ENCODE measurements at places on chromosomes 1 and 21. TPM values are rescaled to one million over a fixed set of nuclear protein-coding genes. Genes with fewer than 3 reads are reported as not detected.

ZNF496 gene
- 39.0 TPM for total RNA-seq

DNA sequence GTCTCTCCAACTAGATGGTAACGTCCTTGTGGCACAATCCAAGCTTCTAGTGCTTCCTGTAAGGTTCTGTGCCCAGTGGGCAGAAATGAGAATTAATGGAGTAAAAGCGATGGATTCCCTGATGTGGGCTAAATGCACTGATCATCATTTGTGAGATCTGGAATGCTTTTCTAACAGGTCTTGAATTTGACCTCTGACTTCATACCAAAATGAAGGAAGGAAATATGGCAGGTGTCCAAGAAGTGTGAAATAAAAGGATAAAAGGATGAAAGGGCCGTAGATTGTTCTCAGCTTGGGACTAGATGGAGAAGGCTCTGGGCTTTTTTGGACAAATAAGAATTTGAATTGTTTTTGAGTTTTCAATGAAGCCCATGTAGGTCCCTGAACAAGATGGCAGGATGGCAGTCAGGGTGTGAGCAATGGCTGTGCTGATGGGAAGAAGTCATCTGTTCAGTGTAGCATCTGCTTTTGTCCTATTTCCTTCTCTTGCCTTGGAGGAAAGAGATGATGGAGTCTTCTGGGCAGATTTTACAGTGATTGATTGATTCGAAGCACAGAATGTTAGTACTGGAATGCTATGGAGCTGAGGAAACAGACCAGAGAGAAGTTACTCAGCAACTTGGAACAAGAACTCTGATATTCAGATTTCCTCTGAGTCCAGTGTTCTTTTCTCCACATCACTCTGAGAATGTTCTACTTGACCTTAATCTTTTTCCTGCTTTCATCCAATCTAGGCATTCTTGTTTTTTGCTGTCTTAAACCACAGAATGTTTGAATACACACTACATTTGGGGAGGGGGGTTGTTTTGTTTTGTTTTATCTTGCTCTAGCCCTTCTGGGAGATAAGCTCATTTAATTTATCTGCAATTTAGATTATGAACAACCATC lies 286.0 kb downstream of the HLX start:
- DNase-seq, result no peak

OR2T29 gene
- not detected for total RNA-seq

DNA sequence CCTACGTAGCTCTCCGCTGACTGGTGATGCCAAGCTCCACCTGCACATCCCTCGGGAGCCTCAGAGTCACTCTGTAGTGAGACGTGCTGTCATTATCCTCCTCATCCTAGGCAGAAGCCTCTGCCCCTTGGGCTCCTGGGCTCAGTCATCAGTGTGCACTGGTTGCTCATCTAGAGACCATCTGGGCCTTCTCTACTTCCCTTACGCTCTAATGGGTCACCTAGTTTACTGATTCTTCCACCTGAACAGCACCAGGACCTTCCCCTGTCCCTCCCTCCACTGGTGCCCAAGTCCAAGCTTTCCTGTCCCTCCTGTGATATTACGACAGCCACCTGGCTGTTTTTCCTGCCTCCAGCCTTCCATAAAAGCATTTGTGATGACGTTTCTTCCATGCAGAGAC lies 136.1 kb upstream of the ERRFI1 start:
- DNase-seq, result no peak

GRCh38 chr21:43727519-43728153 lies 8.7 kb downstream of the PDXK start:
- DNase-seq, result no peak

- no peak for DNase-seq
These were observed 4.0 kb downstream of the KLHDC7A start for GRCh38 chr1:18484721-18485120.

DNA sequence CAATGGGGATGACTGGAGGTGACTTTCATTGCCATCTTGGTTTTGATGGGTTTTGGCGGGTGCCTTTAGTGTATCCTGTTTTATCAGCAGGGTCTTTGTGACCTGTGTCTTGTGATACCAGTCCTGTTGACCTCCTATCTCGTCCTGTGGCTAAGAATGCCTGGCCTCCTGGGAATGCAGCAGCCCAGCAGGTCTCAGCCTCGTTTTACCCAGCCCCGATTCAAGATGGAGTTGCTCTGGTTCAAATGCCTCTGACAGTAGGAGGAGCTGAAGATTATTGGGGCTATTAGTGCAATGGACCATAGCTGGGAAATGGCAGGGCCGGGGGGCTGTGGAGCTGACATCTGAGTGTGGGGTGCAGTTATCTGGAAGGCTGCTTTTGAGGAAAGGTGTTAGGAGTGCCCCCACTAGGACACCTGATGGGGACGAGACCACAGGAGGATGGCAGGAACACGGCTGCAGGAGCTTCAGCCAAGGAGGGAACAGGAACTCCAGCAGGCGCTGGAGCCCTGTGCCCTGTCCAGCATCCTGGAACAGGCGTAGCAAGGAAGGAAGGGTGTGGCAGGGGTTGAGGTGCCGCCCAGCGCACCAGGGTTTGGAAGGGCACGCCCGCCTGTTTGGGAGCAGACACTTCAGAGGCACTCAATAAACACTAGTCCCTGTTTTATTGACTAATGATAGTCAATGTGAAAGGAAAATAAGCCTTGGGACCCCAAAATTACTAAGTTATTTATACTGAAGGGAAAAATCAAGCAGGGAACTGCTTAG lies 15.3 kb upstream of the AGPAT3 start:
- no peak for DNase-seq

DNA sequence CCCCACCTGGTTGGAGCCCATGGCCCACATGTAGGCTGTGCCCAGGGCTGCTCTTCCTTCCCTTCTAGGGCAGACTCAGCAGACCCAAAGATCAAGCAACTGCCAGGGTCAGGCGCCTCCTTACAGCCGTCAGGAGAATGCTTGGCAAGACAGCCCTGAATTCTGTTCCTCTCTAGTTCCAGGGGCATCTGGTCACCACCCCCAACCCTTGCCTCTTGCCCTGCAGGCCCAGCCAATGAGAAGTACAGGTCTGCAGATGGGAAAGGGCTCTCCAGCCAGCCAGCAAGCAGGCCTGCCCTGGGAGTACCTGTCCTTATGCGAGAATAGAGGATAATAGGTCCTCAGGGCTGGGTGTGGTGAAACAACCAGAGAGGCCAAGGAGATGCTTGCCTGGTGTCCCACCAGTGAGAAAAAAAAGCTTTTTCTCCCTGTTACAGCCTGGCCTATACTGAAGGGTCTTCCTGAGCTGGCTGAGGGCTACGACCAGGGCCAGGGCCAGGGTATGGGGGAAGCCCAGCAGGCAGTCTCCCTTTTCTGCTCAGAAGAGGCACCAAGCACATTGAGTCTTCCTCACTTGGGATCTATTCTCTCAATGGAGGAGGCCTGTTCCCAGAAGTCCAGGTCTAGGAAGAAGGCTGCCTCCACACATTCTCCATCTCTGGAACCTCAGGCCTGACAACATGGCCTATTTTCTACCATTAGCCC lies 31.4 kb downstream of the NAV1 start:
- DNase-seq, result no peak

- DNase-seq, result no peak
These were observed 15.4 kb downstream of the ZNHIT6 start for GRCh38 chr1:85692730-85693314.

GLMP gene
- 36.1 TPM for total RNA-seq

MTARC1 gene
- 9.6 TPM for total RNA-seq

FCRL5 gene
- 0.49 TPM for total RNA-seq

AMY1C gene
- total RNA-seq, result not detected

DNA sequence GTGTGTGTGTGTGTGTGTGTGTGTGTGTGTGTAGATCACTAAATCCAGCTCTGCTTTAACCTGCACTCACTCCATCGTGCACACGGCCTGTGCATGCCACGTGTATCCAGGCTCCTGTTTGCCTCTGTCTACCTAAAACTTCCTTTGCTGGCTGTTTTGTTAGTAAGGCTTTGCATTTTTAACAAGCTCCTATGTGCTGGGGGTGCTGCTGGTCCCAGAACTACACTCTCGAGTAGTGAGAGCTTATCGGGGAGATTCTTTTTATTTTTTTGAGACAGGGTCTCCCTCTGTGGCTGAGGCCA lies 596 bp upstream of the TCEA3 start:
- no peak for DNase-seq

SORT1 gene
- total RNA-seq, result 30.7 TPM

RAB3GAP2 gene
- total RNA-seq, result 16.9 TPM

GRCh38 chr1:243597383-243597782 lies 252.7 kb downstream of the AKT3 start:
- DNase-seq, result no peak

- no peak for DNase-seq
These were observed 837.6 kb upstream of the ADAMTS5 start for GRCh38 chr21:27804515-27804914.

DNA sequence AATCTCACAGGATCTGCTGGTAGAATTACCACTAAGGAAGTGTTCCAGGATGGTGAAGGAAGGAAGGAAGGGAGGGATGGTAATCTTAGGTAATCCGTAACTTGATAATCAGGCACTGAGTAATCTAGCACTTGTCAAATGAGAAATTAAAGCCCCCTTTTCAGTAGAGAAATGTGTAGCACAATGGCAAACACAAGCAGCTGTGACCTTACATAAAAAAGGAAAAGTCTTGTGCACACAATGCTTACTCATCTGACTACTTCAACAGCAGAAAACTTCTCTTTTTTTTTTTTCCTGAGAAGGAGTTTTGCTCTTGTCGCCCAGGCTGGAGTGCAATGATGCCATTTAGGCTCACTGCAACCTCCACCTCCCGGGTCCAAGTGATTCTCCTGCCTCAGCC lies 6.1 kb downstream of the NUP210L start:
- no peak for DNase-seq

DNA sequence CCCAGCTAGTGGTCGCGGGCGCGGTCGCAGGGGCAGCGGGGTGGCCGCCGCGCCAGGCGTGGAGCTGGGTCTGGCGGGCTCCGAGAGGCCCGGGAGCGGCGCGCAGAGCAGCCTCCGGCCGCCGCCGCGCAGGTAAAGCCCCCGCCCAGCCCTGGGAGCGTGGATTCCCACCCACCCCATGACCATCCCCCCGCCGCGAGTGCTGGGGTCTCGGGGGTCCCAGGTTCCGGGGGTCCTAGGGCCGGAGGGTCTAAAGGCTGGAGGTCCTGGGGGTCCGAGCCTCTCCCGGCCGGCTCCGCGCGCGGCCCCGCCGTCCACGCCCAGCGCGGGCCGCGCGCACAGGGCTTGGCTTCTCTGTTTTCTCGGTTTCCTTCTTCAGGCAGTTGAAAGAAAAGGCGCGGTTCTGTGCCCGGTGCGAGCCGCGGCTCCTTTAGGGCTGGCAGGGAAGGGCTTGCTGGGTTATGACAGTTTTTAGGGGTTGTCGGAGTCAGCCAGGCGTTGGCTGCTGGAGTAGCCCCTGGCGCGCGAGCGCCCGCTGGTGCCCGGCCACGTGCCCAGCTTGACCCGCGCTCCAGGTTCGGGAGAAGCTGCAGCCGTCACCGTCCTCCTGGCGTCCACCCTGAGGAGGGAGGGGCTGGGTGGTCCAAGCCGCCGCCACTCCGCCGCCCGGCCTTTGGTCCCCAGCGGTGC lies 359 bp downstream of the LRRC3 start:
- DNase-seq, result no peak

GRCh38 chr21:28256420-28256831 lies 736.3 kb downstream of the LTN1 start:
- DNase-seq, result no peak

- DNase-seq, result no peak
These were observed 31.0 kb upstream of the IFI16 start for GRCh38 chr1:158978730-158979129.

- no peak for DNase-seq
These were observed 412.4 kb downstream of the DISC1 start for GRCh38 chr1:232038706-232039677.

GRCh38 chr1:115088115-115088778 lies 1.1 kb downstream of the TSPAN2 start:
- DNase-seq, result no peak

DNA sequence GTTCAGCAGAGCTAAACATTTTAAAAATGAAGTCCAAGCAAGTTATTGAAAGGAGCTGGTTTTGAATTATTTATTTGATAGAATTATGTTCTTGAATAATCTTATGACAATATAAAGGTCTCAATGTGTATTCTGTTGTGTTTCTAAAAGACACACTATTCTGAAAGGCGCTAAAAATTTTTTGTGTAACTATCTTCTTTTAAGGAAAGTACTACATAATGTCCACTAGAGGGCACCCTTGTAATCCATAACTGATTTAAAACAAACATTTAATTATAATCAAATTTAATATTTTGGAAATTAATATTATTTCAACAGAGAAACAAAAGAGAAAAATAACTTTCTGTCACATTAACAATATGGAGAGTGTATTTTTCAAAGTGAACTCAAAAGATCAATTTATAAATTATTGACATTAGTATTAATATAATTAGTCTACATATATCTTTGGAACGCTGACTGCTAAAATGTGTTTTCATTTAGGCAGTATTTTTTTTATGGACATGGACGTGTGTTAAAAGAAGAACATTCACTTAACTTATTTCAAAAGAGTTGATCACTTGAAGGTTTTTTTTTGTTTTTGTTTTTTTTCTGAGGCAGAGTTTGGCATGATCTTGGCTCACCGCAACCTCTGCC lies 248.4 kb downstream of the DENND1B start:
- no peak for DNase-seq

- DNase-seq, result no peak
These were observed 52.7 kb downstream of the TGFB2 start for GRCh38 chr1:218397752-218398339.

GRCh38 chr1:200558866-200559459 lies 61.6 kb downstream of the KIF14 start:
- no peak for DNase-seq

GPA33 gene
- 0.74 TPM for total RNA-seq

- no peak for DNase-seq
These were observed 32.0 kb upstream of the TDRD10 start for GRCh38 chr1:154469844-154470560.

FAM72A gene
- total RNA-seq, result 2.0 TPM

DNA sequence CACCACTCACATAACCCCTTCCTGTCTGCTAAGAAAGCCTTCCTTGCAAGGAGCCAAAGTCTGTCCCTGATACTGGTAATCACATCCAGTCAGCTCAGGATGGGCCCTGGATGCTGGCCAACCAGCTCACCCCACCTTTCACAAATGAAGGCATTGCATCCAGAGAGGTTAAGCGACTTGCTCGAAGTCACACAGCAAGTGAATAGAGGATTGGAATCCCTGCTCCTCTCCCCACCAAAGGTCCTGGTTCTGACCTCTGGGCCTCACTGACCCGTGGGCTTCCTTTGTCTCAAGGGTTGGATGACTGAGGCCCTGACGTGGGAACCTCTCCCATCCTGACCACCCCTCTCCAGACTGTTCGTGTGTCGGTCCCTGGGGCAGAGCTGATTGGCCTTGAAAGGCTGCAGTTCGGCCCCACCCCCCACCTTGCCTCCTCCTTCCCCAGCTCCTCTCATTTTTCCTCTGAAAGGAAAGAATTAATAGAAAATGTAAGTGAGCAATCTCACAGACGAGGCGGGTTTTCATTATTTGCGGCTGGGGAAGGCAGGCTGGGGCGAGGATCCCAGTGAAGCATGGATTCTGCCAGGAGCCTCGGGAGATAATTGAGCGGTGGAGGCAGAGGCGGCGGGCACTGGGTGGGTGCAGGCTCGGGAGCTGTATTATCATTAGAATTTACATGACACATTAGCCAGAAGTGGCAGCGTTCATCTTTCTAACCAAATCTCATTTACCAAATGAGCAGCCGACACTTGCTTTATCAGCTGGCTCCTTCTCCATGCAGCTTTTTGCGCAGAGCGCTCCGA lies 101.5 kb upstream of the CSF3R start:
- no peak for DNase-seq

GRCh38 chr1:227996187-227996950 lies 10.4 kb upstream of the WNT3A start:
- no peak for DNase-seq

- DNase-seq, result peak; percentile 81
These were observed 129.0 kb downstream of the DMRTB1 start for GRCh38 chr1:53588053-53588779.

TOR1AIP1 gene
- 45.9 TPM for total RNA-seq

- no peak for DNase-seq
These were observed 196.7 kb downstream of the PBX1 start for GRCh38 chr1:164755690-164756089.
